ENCODE measurements at places on chromosomes 1 and 21.

DNA sequence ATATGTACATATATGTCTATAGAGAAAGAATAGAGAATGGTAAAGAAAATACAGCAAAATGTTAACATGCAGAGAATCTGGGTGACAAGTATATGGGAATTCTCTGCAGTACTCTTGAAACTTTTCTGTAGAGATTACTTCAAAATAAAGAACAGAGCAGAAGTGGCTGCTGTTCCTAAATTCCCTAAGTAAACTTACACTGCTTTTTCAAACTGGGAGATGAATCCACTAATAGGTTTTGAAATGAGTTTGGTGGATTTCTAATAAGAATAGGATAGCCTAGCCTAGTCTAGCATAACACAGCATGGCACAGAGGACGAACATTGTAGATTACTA, 450 bp upstream of the CR2 start:
- DNase-seq = no peak

- no peak for DNase-seq
Measured at GRCh38 chr21:45863751-45864150, 117.8 kb upstream of the COL6A1 start.

- no peak for DNase-seq
Measured at GRCh38 chr1:201828217-201828819, 639 bp upstream of the IPO9 start.

DNA sequence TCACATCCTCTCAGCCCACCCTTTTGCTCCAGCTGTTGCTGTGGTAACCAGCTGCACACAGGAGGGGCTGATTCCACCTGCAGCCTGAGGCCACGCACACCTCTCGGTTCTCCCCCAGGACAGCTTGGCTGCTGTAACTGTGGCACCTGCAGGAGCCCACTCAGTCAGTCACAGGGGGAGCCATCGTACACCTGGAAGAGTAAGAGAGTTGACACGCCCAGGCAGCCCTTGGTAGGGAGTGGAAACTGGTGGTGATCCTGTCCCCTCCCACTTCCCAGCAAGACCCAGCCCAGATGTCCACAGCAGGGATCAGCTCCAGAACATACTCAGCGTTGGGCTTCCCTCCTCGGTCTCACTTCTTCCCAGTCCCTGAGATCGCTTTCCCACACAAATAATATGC, 32.2 kb upstream of the BACE2 start:
- DNase-seq = no peak

DNA sequence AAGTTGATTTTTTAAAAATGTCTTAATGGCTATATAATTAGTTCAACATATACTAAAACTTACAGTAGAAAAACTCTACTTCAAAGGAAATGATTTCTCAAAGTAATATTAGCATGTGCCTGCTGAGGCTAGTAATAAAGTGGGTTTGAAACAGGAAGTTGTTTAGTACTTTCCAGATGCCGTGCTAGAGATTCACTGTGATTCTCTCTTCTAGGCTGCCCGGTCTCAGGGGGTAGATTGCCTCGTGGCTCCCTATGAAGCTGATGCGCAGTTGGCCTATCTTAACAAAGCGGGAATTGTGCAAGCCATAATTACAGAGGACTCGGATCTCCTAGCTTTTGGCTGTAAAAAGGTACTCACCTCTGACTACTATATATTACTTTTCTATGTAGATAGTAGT, 9.1 kb downstream of the EXO1 start:
- DNase-seq = no peak

GRCh38 chr1:203055161-203055799, 29.0 kb downstream of the PPFIA4 start:
- DNase-seq = peak; percentile 8

GRCh38 chr1:193183019-193183627, 3.3 kb downstream of the B3GALT2 start:
- peak; percentile 65 for DNase-seq

- peak; percentile 73 for DNase-seq
Measured at GRCh38 chr1:183039985-183040447, 16.8 kb downstream of the LAMC1 start.

GRCh38 chr1:163528710-163529348, 207.1 kb downstream of the NUF2 start:
- DNase-seq = peak; percentile 41

DNA sequence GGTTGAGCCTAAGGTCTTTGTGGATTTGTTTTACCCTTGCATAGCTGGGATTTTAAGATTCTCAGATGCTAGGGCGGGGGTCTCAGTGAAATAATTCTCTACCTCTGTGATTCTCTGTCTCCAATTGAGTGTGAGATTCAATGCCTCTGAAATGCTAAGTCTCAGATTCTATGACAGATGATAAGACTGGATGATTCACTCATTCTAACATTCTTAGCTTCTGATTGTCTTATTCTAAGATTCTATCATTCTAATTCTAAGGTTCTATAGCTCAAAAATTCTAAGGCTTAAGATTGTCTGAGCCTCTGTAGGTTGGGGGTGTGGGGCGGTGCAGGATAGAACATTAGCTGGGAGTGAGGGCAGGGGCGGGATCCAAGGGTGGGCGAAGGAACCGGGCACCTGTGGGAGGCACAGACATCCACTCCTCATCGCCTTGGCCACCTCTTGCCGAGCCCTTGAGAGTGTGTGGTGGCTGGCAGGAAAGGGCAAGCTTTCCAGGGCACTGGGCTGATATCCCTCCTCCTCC, 29.5 kb downstream of the ADGRB2 start:
- no peak for DNase-seq

GRCh38 chr1:20903437-20903836, 116.3 kb upstream of the HP1BP3 start:
- peak; percentile 5 for DNase-seq

GRCh38 chr1:43134640-43135039, 37.5 kb downstream of the EBNA1BP2 start:
- no peak for DNase-seq

DNA sequence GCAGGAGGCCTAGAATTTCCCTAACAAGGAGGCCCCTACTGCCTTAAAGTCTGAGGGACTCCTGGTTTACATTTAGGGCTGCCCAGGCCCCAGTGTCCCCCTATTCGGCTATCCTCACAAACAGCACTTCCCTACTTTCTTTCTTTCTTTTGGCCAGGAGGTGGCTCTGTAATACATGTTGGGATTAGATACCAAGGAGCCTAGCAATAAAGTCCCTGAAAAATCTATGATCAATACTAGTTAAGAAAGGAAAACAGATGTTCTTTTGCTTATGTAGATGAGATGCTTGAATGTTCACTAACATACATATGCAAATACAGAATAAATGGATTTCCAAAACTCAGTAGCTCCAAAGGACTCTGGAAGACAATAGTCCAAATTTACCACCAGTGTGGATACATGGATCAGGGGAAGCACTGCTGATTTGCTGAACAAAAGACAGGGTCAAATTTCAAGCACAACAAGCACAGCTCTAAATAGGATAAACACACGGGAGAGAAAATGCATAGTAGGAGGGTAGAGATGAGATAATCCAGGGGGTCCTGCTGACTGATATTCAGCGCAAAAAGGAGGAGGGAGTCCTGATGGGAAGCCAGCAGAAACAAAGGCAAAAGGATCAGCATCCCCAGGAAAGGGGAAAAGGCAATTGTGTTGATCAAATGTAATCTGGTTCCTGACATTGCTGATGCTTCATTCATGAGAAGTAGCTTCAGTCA, 240.0 kb downstream of the NUF2 start:
- DNase-seq = peak; percentile 38

DNA sequence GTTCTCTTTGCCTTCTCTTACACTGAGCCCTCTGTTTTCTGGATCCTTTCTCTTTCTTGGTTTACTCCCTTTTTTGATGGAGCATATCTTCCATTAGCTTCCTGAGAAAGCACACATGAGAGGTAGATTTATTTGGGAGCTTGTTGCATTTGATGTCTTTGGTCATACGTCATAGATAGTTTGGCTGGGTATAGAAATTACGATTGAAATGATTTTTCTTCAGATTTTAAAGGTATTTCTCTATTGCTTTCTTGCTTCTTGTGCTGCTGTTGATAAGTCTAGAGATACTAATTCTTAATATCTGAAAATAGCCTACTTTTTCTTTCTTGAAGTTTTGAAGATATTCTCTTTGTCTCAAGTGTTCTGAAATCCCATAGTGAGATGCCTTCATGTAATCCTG, 45.3 kb upstream of the RUNX3 start:
- no peak for DNase-seq

- DNase-seq = no peak
Measured at GRCh38 chr1:170133766-170134495, 11.8 kb upstream of the NTMT2 start.

DNA sequence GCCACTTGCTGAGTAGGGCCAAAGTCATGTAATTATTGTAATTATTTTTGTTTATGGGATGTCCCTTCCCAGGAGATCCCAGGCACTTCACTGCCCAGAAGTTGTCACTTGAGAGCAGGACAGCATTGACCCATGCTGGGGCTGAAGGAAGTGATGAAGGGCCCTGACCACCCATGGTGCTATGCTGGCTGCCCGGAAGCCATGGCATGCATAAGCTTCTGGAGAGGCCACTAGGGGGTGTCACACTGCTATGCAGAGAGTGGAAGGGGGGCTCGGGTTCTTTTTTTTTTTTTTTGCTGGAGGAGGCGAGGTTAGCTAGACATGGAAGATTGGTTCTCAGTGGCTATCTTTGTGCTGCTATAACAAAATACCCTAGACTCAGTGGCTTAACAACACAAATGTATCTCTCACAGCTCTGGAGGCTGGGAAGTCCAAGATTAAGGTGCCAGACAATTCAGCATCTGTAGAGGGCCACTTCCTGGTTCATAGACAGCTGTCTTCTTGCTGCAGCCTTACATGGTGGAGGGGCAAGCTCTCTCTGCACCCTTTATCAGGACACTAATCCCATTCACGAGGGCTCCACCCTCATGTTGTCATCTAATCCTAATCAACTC, 84.9 kb downstream of the CNIH3 start:
- DNase-seq = peak; percentile 28

DNA sequence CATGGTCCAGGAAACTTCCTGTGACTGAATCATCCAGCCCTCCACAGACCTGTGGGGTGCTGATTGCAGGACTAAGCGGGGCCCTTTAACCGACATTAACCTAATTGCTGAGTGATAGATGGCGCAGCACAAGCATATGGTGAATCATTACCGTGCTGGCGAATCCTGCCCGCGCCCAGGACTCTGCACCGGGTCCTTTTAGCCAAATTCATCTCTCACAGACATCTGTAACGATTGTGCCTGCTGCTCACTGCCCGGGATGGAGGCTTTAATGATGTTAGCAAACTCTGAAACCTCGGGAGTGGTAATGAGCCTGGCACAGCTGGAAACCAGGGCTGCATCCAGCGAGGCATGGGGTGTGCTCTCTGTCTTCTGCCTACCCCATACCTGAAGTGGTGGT, 147.3 kb upstream of the CD34 start:
- DNase-seq = no peak

DNA sequence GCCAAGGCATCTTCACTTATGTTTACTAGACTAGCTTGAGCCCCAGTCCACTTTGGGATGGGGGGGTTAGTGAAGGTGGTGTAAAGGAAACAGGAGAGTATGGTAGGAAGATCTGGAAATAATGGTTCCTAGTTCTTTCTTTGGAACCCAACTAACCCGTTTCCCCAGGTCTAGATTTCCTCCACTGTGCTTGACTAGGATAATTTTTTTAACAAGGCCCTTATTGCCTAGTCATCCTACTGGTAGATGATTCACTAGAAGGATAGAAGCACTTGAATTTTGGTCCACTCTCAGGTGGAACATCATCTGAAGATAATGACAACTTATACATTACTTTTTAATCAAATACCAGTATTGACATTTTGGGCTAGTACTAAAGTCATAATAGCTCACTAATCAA, 45.9 kb upstream of the MYOCOS start:
- DNase-seq = peak; percentile 29

DNA sequence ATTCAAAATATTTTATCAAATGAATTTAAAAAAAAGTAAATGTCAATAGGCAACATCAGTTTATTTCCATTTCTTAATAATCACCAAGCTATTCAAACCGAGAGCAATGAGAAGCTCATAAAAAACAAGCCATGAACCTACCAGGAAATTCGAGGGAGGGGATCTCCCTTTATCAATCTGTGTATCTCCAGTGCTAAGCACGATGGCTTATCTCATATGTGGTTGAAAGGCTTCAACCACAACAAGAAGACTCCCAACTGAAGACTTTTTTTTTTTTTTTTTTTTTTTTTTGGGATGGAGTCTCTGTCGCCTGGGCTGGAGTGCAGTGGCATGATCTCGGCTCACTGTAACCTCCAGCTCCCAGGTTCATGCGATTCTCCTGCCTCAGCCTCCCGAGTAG, 833.3 kb downstream of the USP25 start:
- DNase-seq = no peak

GRCh38 chr1:41268154-41268770, 26.2 kb upstream of the SCMH1 start:
- peak; percentile 68 for DNase-seq

DNA sequence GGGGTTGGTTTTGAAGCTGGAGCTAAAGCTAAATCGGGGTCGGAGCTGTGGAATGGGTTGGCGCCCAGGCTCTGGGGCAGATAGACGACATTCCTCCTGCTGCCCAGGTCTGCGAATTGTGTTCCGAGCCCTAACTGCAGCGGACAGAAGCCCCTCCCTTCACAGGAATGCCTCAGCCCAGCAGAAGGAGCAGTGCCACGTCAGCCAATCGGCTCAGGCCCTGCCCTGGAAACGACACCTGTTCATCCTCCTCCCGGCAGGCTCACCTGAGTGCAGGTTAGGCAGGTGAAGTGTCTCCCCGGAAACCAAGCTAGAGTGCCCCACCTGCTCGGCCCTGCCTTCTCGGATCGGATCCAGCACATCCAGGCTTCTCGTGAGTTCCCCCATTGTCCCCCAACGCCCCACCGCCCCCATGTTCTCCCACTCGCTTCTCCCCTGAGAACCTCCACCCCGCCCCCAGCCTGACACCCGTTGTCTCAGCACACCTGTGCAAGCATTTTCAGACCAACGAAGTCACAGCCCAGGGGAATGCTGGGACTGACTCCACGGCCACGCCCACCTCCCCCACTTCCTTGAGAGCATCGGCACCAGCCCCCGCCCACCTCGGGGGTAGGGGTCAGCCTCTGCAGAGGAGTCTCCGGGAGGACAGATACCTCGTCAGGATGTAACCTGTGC, 775 bp downstream of the TMEM125 start:
- no peak for DNase-seq

GRCh38 chr1:6803357-6803756, 18.1 kb downstream of the CAMTA1 start:
- DNase-seq = no peak

GRCh38 chr1:206417774-206418614, 52.3 kb upstream of the IKBKE start:
- DNase-seq = no peak

GRCh38 chr1:172140591-172140990, 279.9 kb upstream of the C1orf105 start:
- no peak for DNase-seq

DNA sequence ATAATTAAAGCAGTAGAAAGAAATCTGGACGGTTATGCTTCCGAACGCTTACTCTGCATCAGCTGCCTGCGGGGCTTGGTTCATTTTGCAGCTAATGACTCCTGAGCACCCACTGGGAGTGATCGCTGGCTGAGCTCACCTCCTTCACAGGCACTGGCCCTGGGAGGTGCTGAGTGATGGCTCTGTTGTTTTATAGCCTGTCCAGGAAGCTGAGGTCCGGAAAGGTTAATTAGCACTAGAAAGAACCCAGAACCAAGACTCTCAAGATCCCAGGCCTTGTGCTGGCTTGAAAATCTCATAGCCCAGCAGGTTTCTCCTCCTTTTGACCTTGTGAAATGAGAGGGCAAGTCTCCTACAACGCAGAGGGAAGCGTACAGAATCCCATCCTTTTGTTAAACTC, 226.2 kb downstream of the AJAP1 start:
- no peak for DNase-seq

All from ACHN (cell line).